NCI-H526 treated with DMSO at 0.1 percent for 48 hours (cell line): ENCODE measurements at places on chromosomes 3 and 15.
A peak's percentile ranks its signal among the peaks of the same experiment; 100 is the strongest.

- DNase-seq: no peak
Measured at GRCh38 chr3:4015426-4015825, 216.2 kb downstream of the LRRN1 start.

DNA sequence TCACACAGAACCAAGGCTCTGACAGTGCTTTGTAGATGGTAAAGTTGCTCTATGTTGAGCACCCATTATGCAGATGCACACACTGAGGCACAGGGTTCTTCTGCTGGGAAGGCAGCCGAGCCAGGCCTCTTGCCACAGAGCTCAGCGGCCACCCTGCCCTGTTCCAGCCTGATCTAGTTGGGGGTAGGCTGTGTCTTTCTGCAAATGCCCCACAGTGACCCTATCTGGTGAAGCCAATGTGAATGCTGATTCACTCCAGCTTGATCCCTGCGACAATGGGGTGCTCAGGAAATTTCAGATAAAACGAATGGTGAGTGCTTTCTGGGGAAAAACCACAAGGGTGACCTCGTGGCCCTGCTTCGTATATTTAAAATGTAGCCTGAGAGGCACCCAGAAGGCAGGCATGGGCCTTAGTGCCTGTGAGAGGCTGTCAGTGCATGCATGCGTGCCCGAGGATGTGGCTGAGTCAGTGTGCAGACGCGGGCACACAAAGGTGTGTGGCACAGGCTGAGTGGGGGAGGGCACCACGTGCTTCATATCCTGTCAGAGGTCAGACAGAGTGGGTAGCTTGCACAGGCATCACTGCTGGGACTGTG is 85.7 kb downstream of the ATP2B2 start:
- DNase-seq: no peak

DNA sequence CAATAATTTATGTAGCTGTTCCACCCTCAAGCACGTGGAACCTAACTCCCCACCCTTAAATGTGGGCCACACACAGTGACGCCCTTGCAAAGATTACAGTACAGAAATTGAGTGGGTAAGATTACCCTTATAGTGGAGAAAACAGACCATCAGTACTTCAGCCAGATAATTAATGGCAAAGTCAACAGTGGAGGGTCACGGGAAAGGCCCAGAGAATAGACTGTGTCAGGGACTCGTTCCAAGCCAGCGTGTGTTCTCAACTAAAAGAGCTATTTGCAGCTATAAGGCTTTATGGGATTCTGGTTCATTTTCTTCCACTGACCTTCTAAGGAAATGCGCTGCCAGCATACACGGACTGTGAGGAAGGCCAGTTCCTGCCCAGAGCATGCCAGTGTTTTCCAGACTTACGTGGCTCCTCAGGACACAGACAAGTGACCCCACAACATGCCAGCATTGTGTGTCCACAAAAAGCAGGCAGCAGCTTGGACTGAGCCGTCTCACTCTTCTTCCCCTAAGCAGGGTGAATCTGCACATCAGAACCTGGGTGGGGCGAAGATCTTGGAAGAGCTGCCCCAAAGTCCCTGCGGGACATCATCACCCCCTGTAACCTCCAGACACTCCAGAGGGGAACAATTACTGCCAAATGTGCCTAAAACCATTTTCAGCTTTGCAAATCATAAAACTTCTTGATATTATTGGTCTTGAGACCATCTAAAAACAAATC is 428.5 kb downstream of the OCA2 start:
- no peak for DNase-seq

DNA sequence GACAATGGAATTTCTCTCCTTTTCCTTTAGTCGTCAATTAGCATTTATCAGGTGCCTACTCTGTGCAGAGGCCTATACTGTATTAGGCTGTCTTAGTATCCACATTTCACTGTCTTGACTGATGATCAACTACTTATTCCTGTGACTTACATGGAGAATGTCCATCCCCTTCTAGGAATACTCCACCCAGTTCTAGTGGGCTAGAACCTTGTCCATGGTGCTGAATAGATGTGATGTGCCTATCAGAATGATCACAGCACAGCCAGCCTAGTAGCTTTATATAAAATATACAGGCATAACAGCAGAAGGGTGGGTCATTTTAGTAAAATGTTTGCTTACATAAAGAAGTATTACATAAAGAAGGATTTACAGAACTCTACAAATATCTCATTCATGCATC is 621.4 kb downstream of the PDCD6IP start:
- no peak for DNase-seq

- DNase-seq: no peak
Measured at GRCh38 chr15:58201516-58201915, 63.3 kb downstream of the AQP9 start.

- DNase-seq: peak; percentile 59
Measured at GRCh38 chr15:57205996-57206395, 170.3 kb upstream of the CGNL1 start.

DNA sequence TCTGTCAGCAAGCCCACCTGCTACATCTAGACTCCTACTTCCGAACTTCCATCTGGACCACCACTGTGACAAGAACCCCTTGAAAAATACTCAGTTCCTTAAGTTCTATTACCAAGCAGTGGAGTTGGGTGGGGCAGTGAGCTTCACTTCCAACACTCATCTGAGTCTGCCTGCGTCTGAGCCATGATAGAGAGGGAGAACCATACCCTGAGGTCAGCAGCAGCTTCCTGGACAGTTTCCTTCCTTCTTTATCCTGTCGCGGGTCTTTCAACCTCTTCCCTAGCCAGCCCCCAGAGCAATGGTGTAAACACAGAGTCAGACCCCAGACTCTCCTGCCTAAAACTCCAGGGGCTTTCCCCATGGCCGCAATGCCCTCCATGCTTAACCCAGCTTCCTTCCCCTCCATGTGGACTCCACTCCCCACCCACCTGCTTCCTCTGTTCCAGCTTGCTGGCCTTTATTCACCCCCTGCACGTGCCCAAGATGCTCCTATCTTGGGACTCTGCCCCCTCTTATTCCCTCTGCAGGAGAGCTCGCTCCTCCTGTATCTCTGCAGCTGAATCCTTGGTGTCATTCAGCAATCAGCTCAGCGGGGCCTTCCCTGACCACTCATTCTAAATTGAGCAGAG is 211.2 kb downstream of the SHQ1 start:
- no peak for DNase-seq

DNA sequence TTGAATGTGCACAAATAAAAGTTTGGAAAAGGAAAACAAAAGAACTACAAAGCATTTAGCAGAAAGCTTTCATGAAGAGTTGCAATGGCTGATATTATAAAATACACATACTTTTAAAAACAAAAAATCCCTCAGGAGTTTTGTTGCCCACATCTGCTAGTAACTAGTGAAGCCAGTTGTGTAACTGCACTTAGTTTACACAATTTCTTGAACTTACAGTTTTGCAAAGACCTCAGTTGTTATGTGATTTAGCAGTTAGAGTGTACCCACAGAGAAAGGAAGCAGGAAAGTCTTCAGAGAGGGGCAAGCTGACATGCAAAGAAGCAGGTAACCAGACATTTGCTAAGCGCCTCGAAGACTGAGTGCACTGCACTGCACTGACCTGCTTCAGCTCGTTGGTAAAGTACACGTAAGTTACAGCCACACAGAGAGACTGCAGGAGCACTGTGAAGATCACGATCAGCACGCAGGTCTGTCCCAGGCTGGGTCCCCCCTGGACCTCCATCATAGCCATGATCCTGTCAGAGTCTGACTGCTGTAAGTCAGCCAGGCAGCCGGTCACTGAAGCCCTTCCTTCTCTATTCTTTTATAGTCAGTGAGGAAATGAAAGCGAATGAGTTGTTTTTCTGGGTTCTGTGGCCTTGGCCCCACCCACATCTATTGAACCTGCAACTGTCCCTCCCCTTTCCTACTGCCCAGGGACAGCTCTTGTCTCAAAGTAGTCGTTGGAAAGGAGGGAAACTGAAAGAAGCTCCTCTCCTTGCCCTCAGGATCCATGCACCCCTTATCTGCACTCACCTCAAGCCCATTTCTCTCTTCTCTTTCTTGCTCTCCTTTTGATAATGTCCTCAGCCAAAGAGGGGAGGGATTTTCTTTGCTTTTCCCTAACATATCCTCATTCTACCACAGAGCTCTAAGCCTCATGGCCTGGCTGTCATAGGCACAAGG is at the start of gene TNFSF10:
Gene TNFSF10 (minus strand): TSS at position 560 of the 948 bp plus-strand sequence. CDS start 46 bp downstream, at position 514.
- DNase-seq: no peak

DNA sequence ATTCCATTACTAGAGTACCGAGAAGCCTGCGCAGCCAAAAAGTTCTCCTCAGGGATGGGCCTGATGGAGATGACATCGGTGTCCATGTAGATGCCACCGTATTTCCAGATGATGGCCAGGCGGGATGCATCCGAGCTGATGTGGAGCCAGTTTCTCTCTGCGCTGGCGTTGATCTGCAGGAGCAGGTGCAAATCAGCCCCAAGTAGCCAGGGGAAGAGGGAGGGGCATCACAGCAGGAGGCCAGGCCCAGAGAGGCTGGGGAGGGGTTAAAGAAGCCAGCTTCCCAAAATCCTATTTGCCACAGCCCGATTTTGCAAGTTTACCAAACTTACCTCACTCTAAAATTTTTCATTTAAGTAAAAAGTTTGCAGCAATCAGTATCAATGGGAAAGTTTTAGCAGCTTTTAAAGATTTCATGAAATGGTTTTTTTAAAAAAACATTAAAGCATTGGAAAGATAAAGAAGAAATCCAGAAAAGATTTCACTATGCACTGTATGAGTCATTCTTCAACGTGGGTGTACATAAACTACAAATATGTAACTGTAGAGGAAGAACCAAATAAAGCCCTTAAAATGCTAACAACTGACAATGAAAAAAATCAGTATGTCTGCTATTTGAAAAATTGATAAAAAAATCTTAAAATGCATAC is 7.4 kb downstream of the A4GNT start:
- DNase-seq: no peak

GRCh38 chr3:105534491-105534890 is 167.8 kb downstream of the ALCAM start:
- DNase-seq: no peak

- DNase-seq: no peak
Measured at GRCh38 chr15:81653259-81653658, 279.2 kb upstream of the TMC3 start.

DNA sequence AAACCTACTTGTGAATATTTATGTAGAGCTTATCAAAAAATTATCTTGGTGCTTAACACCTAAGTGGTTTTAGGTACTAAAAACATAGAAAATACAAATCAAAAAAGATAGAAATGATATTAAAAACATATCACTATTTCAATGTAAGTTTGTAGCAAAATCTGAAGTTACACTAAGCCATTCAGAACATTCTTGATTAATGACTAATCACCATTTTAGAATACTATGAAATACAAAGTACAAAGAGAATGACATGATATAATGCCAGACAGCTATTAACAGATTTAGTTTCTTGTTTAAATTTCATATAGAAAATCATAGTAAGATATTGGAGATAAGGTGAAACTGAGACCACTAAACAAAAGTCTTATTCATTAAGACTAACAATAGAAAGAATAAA is 169.7 kb upstream of the AGTR1 start:
- no peak for DNase-seq

GRCh38 chr3:46162975-46163555 is 45.0 kb downstream of the CCR1 start:
- no peak for DNase-seq

DNA sequence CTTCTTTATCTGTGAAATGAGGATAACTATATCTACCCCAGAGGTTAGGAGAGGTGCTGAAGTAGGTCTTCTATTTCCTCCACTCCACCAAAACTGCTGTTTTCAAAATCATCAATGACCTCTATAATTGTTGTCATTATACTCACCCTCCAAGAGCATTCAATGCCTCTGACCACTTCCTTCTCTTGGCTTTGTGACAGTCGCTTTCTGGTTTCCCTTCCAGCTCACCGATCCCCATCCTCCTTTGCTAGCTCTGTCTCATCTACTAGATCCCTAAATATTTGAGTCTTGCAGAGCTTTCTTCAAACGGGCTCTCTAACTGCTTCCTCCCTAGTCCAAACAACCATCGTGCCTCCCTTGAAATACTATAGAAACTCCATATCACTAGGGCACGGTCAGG is 153.5 kb downstream of the RPLP1 start:
- DNase-seq: no peak

DNA sequence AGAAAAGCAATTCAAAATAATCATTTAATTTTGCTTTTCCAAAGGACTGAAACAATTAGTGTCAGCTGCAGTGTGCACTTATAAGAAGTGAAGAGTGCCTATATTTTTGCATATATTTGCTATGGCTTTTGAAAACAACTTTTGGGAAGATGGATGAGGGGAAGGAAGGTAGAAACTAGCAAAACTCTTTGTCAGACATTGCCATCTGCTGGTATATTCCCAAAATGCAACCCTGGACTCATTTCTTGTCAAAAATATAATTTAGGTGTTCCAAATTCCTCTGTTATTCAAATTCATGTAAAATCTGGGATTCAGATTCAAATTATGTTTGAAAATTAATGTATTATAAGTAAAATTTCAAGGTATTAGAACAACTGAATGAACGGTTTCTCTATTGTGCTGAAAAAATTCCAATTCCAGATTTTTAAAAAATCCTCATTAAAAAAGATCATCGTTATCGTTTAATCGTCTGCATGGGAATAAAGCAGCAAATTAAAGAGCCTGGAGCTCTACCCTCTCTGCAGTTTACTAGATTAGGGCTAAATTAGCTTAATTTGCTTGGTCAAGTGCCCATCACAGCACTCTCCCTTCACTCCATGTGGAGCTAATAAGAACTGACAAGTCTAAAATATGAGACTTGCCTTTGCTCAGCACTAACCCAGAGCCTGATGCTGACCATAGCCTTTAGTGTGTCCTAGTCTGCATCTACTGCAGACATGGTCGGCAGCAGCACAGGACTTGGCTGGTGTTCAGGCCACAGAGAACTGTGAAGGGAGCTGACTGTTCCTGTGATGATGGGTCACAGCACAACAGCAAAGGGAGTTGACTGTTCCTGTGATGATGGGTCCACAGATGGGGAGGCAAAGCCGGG is 67.9 kb upstream of the MITF start:
- peak; percentile 17 for DNase-seq

GRCh38 chr3:108053067-108053466 is 37.8 kb downstream of the CD47 start:
- DNase-seq: no peak

- no peak for DNase-seq
Measured at GRCh38 chr15:48437178-48437577, 105.9 kb downstream of the DUT start.

DNA sequence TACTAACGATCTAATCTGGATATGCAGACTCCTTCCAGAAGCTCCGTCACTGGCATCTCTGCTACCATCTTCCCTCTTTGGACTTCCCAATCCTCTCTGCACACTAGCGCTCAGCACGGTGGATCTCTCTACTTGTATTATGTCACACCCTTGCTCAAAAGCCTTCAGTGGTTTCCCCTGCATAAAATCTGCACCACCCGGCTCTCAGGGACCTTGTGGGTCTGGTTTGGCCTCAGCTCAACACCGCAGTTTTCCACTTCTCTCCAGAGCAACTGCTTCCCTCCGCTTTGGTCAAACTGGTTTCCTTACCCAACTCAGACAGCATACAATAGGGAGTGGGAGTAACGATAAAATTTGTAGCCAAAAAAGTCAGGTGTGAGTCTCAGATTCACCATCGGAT is 30.7 kb upstream of the HES1 start:
- DNase-seq: no peak

GRCh38 chr3:53134631-53135232 is 4.5 kb upstream of the RFT1 start:
- DNase-seq: no peak
